ENCODE measurements at places on chromosomes 1 and 21.

DNA sequence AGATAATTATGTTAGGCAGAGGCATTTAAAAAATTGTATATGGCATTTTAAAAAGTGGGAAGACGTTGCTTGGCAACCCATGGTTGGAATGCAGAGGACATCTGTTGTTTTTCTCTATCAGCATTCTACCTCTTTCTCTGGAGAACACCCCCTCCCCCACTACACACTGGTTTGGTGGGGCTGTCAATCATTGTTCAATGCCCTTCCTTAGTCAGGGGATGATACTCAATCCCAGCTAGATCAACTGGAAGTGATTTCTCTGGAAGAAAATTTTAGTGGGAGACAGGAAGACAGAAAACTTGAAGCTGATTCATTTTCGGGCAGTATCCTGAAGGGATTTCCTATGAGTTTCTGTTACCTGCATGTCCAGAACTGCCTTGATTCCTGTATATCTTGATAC lies 35.7 kb upstream of the CAP1 start:
- DNase-seq: no peak

DNA sequence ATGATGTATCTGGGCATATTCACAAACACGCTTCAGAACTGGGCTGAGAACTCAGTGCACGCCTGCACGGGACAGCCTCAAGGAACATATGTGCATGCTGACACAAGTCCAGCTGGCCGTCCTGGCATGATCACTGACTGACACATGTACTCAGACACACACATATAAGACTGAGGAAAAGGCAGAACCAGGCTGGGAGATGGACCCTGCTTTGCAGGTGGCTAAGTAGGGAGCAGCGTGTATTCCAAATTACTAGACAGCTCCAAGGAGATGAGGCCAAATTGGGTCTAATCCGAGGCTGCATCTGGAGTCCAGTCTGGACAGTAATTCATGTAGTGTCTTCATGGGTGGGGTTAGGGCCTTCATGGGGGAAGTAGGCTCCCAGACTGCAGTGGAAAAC lies 41.4 kb upstream of the GJB5 start:
- DNase-seq: no peak

DNA sequence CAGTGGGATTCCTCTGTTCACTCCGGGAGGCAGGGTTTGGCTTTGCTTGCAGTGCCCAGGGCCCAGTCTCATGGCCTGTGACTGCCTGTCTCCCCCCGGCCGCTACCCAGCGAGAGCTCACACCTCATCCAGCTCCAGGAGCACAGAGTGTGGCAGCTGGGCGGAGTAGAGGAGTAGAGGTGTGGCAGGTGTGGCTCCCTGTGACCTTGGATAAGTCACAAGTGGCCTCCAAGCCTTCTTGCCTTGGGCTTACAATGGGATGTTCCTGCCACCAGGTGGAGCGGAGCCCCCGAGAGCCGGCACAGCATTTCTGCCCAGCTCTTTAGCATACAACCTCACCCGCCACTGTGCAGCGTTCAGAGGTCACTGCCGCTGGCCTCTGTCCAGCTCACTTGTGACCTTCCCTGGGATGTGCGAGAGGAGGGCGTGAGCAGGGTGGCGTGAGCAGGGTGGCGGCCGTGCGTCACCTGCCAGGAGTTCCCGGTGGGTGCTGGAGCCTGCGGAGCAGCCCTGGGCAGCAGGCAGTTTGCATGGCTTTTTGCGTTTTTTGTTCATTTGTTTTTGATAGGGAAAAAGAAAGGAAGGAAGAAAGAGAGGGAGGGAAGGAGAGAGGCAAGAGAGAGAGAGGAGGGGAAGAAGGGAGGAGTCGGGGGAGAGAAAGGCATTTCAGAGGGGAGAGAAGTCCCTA lies 42.4 kb downstream of the CRYAA start:
- no peak for DNase-seq

DNA sequence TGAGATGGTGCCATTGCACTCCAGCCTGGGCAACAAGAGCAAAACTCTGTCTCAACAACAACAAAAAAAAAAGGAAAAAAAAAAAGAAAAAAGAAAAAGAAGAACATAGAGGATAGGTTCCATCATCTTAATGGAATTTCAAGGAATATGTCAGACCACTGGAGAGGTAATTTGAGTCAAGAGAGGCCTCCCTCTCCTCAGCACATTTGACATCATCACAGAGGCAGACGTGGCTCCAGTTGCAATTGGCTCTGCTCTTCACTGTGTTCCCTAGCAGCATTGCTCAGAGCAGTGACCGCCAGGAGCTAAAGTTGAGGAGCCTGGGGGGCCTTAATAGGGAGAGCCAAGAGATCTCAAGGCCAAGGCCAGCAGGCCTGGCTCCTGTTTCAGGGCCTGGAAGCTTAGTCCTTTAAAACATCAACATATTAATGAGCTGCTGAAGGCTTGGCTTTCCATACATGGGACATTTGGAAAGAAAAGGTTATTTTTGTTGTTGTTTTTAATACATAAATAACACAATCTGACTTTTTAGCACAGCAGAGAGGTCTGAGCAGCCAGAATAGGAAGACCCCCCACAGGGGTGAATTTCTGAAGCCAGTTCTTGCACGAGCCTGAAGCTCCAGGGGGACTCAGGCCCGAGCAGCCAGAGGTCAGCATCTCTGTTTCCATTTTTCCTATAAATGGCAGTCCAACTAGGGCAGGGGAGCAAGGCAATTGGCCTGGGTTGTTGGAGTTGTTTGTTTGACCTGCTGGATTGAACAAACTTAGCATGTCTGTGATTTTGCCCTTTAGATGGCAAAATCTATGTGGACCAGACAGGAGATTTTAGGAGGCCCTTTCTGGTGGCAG lies 118.3 kb upstream of the FGGY start:
- no peak for DNase-seq

- DNase-seq: no peak
Measured at GRCh38 chr1:116075990-116076389, 35.2 kb upstream of the MAB21L3 start.

DNA sequence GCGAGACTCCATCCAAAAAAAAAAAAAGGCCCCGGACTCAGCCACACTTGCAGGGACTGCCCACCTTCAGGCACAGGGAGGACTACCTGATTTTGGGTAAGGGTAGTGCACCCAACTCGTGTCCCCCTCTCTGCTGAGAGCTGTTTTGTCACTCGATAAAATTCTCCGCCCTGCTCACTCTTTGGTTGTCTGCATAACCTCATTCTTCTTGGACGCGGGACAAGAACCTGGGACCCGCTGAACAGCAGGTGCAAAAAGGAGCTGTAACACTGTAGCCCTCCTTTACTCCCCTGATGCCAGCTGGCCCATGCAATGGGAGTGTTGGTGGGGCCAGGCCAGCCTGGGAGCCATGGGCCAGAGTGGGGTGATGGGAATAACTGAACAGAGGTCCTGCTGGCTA lies 10.6 kb downstream of the S100B start:
- no peak for DNase-seq

GRCh38 chr1:184836934-184837895 lies 82.6 kb upstream of the EDEM3 start:
- no peak for DNase-seq

DNA sequence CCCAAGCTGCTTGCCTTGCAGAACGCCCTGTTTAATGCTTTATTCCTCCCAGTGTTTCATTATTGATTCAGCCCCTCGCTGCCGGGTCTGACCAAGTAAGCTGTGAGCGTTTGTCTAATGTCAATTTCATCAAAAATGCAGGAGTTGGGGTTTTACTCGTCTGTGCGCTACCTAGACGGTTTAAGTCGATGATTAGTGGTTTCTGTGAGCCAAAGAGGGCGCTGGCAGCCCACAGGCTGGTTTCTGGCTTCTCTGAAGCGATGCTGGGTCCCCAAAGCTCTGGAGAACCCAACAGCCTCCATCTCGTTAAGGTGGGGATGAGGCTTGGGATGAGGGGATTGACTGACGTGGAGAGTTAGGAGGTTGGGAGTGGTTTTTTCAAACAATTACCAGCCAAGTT lies 102.9 kb downstream of the SYF2 start:
- DNase-seq: no peak

Data from stimulated activated CD8-positive, alpha-beta memory T cell treated with anti-CD3 and anti-CD28 coated beads, Interleukin-15, amount 100 ng/mL, for 24 hours (primary cell).